Activated naive CD8-positive, alpha-beta T cell treated with anti-CD3 and anti-CD28 coated beads, Interleukin-2, amount 50 U/mL, for 16 hours (primary cell): ENCODE measurements at places on chromosomes 11 and 22.

DNA sequence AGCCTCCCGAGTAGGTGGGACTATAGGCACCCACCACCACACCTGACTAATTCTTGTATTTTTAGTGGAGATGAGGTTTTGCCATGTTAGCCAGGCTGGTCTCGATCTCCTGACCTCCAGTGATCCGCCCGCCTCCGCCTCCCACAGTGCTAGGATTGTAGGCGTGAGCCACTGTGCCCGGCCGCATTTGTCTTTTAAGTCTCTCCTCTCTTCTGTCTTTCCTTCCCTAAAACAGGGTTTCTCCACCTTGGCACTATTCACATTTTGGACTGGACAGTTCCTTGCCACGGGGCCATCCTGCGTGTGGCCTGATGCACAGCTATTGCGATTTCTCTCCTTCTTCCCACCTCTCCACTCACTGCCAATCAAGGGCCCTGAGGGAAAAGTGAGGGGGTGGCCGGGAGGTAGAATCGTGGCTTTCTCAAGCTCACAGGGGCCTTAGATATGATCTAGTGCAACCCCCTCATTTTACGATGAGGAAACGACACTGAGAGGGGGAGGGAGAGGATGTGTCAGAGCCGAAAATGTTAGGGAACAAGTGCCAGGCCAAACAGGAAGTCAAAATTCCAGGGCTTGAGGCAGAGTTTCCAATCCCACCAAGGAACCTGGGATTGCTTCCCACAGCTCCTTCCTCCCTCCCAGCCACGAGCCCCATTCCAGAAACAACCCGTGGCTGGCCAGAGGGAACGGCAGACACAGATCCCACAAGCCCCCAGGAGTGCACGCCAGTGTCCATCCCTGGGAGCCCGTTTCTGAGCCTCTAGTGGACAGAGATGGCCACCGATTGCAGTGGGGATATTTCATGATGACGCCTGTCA lies 21.2 kb downstream of the SCGB1A1 start:
- DNase-seq = no peak

- DNase-seq = no peak
Measured at GRCh38 chr11:88620568-88621130, 283.1 kb upstream of the CTSC start.

- no peak for DNase-seq
Measured at GRCh38 chr11:28566339-28567089, 458.3 kb downstream of the METTL15 start.

DNA sequence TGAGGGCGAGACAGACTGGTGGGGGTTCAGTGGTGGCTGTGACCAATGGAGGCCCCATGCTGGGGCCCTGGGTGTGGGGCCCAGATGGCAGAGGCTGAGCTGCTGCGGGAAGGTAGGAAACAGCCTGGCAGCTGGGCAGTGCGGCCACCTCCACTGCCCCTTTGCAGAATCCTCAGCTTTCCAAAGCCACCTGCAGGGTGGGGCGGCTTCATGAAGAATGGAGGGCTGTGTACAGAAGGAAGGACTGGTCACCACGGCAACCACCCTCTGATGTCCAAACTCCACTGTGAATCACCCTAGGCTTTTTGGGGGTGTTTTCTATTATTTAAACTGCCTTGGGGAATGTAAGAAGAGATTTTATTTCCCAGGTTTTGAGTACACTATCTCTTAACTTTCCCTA lies 166.3 kb upstream of the NAV2 start:
- no peak for DNase-seq

GRCh38 chr11:116224154-116224888 lies 548.5 kb downstream of the BUD13 start:
- DNase-seq = no peak

DNA sequence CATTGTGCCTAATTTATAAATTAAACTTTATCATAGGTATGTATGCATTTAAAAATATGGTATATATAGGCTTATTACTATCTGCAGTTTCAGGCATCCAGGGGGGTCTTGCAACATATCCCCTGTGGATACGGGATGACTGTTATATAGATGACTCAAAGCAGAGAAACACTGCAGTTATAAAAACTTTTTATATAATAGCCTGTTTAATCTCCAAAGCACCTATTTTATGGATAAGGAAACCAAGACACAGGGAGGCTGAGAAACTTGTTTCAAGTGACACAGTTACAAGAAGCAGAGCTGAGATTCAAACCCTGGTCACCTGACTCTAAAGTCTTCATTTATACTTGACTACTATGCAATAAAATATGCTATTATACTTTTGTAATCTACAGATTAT lies 897.7 kb downstream of the KCNA4 start:
- DNase-seq = no peak

- no peak for DNase-seq
Measured at GRCh38 chr11:126587541-126587940, 232.1 kb downstream of the ST3GAL4 start.
